Activated naive CD8-positive, alpha-beta T cell treated with anti-CD3 and anti-CD28 coated beads, Interleukin-2, amount 10 ng/mL, durations not matched to agents 7 days and 5 days (primary cell): ENCODE measurements at places on chromosomes 12 and 14. TPM values are rescaled to one million over a fixed set of nuclear protein-coding genes. Genes with fewer than 3 reads are reported as not detected.

DNA sequence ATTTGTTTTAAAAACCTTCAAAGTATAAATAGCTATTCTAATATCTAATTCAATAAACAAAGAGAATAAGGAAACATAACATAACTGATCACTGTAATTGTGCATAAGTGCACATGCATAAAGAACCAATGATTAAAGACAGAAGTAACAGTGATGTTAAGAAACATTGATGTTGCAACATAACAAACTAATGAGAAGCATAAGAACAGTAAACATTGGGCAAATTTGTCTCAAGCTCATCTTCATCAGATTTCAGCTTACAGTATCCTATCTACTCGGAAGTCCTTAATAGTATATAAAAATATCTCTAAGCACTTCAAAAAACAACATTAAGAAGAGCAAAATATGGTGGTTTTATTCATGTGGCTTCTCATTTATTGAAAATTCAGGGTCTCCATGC is 97.6 kb downstream of the GARIN6 start:
- no peak for DNase-seq
- no peak overlapping the region for H3K4me3 ChIP-seq
- no peak overlapping the region for H3K27ac ChIP-seq
- no peaks in the 10 kb centered on the region for H3K27me3 ChIP-seq

TCL1B gene
- total RNA-seq = not detected

ISCU gene
- 89.6 TPM for total RNA-seq

CPSF6 gene
- 107 TPM for total RNA-seq

DNA sequence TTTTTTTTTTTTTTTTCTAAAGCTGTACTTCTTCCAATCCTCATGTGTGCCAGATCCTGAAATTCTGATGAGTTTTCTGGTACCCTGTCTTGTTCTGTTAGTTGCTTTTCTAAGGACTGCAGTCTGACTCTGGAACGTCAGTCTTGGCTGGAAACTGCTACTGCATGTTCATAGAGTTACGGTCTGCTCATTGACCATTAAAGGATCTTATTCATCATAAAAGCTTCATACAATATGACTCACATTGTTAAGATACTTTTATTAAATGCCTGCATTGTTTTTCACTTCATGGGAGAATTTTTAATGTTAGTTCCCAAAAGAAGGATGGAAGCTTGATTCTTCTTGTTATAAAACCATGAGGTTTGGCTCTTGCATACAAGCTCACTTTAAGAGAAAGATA is 233.6 kb downstream of the SYT10 start:
- H3K27ac ChIP-seq = no peak overlapping the region
- DNase-seq = no peak
- H3K27me3 ChIP-seq = no peaks in the 10 kb centered on the region
- no peaks in the 10 kb centered on the region for H3K4me1 ChIP-seq

MSRB3 gene
- not detected for total RNA-seq

DNA sequence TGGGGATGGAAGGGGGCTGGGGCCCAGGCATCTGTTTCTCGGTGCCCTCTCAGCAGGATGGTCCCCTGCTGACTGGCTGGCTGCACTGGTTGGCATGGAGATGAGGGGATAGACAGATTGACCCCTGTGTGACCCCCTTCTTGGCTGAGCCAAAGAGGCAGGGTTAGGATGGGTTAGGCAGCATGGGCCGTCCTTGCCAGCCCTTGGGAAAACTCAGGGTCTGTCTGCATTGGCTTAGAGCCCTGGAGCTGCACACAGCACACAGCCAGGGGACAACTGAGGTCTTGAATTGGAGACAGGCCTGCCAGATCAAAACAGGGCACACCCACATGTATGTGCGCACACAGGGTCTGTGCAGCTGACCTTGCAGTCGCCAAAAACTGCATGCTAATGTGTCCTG is 11.2 kb upstream of the LRP1-AS start:
- no peak for DNase-seq
- H3K27me3 ChIP-seq = peaks cover 5% of the 10 kb centered on the region
- H3K36me3 ChIP-seq = no peaks in the 10 kb centered on the region
- H3K4me3 ChIP-seq = no peak overlapping the region
- H3K27ac ChIP-seq = no peak overlapping the region

DNA sequence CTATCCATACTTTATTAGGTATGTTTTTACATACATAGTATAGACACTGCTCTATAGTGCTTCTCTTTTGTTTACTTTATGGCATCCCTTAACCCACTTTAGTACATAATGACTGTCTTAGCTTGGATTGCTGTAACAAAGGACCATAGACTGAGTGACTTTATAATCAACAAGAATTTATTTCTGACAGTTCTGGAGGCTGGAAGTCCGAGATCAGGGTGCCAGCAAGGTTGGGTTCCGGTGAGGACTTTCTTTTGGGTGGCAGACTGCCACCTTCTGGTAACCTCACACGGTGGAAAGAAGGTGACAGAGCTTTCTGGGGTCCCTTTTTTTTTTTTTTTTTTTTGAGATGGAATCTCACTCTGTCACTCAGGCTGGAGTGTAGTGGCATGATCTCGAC is 48.6 kb upstream of the PPM1H start:
- no peak for DNase-seq
- no peak overlapping the region for H3K4me3 ChIP-seq
- no peak overlapping the region for H3K27ac ChIP-seq
- H3K27me3 ChIP-seq = peaks cover 4% of the 10 kb centered on the region
- no peaks in the 10 kb centered on the region for H3K36me3 ChIP-seq

CISTR gene
- total RNA-seq = not detected

KLHL33 gene
- total RNA-seq = 3.4 TPM

DNA sequence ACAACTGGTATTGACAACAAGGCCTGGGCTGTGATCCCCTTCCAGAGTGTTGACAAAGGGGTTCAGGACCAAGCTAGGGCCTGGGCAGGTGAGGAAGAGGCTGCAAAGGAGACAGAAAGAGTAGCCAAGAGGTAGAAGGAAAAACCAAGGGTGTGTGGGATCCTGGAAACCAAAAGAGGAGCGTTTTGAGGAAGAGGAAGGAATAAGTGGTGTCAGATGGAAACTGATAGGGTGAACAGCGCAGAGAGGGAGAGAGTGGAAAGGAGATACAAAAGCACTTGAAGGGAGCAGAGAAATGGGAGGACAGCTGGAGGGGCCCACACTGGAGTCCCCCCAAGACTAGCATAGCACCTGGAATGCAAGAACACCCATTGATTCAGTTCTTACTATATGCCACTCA is 8.3 kb upstream of the HVCN1 start:
- peak overlapping the region; percentile 27 for H3K27ac ChIP-seq
- DNase-seq = no peak
- H3K4me3 ChIP-seq = no peak overlapping the region
- peaks cover 15% of the 10 kb centered on the region for H3K4me1 ChIP-seq
- H3K27me3 ChIP-seq = no peaks in the 10 kb centered on the region
- no peaks in the 10 kb centered on the region for H3K36me3 ChIP-seq

DNA sequence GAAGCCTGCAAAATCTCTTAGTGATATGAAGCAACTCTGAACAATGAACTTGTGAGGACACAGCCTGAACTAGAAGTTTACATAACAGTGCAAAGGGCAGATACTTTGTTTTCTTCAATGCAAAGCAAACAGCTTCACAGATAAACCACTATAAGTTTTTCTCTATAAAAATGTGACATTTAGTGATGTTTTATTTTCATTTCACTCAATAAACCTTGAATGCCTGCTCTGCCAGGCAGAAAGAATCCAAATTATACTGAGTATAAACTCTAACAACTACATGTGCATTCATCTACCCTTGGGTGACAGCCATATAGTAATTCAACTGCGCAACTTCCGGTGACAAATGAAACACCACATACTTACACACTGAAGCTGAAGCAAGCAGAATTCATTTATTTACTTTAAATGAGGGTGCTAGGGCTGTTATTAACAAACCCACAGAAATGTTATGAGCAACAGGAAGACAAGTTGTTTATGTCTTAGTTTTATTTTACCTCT is 10.3 kb downstream of the DCP1B start:
- H3K4me3 ChIP-seq = no peak overlapping the region
- no peaks in the 10 kb centered on the region for H3K27me3 ChIP-seq
- peaks cover 37% of the 10 kb centered on the region for H3K36me3 ChIP-seq
- H3K4me1 ChIP-seq = peaks cover 12% of the 10 kb centered on the region

GRCh38 chr12:13288937-13289652 is 92.6 kb downstream of the EMP1 start:
- no peaks in the 10 kb centered on the region for H3K4me1 ChIP-seq
- H3K36me3 ChIP-seq = no peaks in the 10 kb centered on the region
- H3K27ac ChIP-seq = no peak overlapping the region
- peaks cover 5% of the 10 kb centered on the region for H3K27me3 ChIP-seq

DNA sequence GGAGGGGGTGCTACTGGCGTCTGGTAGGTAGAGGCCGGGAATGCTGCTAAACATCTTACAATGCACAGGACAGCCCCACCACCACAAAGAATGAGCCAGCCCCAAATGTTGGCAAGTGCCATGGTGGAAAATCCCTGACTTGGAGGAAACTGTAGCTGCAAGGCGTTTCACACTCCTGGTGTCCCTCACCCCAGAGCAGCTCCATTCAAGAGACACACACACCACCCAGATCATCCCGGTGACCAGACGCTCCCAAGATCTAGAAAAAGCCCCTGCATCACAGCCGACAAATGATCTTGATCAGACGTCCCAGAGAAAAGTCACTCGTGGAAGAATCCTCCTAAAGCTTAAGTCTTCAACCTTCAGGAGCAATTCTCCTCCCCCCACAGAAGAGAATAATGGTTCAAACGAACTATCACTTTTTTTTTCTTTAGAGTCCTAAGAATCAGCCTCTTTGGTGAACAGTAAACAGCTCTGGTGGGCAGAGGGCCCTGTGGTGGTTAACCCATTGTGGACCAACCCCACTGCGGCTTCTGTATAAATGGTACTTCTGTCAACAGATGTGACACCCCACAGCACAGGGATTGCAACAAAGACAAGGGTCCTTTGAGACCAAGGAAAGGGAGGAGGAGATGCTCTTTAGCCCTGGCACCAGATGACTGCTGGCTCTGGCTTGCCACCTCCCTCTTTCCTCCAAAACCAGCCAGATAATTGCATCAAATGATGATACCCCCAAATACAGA is 2.7 kb downstream of the GLTP start:
- peaks cover 26% of the 10 kb centered on the region for H3K4me1 ChIP-seq
- no peak for DNase-seq
- H3K27ac ChIP-seq = no peak overlapping the region
- H3K36me3 ChIP-seq = no peaks in the 10 kb centered on the region

PIANP gene
- total RNA-seq = 1.1 TPM

DNA sequence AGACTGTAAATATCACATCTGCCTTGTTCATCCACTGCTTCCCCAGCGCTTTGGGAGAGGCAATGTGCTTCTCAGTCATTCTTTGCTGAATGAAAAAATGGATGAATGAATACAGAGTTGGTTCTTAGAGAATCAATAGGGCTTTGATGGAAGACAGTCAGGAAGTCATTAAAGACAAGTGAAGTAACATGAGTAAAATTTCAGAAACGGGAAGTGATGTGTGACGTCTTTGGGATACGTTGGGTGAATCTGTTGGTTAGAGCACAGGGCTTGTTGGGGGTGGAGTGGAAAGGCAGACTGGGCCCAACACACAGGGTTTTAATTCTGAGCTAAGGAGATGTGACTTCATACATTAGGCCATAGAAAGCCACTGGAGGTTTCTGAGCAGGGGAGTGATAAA is 39.0 kb upstream of the NRXN3 start:
- no peak overlapping the region for H3K4me3 ChIP-seq
- DNase-seq = no peak
- no peak overlapping the region for H3K27ac ChIP-seq
- no peaks in the 10 kb centered on the region for H3K36me3 ChIP-seq
- H3K27me3 ChIP-seq = peaks cover 2% of the 10 kb centered on the region

CELA1 gene
- total RNA-seq = not detected

CAPZA3 gene
- not detected for total RNA-seq

DNA sequence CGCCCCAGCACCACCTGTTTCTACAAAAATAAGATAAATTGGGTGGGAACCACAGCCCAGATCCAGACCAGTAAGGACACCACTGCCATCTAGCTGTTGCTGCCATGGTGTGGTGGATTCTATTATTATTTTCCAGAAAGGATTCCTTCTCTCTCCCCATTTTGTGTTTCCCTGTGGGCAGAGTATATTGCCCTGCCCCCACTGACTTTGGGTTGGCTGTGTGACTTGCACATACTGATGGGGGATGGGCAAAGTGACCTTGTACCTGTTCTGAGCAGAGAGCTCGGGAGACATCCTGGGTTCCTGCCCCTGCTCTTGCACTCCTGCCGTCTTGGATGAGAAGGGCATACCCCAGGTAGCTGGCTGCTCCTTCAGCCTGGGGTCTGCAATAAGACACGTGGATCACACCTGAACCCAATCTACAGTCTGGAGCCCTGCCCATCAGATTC is 24.3 kb downstream of the MOAP1 start:
- no peaks in the 10 kb centered on the region for H3K36me3 ChIP-seq
- no peaks in the 10 kb centered on the region for H3K4me1 ChIP-seq
- no peak for DNase-seq
- H3K4me3 ChIP-seq = no peak overlapping the region

XRCC3 gene
- total RNA-seq = 35.5 TPM

DNA sequence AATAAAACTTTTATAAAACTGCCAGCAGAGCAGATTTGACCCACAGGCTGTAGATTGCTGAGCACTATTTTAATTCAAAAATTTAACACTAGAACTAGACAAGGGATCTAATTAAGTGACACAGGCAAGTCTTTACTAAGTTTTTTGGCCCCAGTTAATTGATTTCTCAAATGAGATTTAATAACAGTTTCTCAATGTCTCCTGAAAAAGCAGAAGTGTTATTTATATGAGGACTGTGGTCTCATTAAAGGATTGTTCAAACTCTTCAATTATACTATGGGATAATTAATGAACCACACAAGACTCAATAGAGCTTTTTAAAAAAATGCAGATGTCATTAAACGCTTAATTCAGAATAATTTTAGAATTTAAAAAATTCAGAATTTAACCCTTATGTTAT is 1.9 kb downstream of the HEATR5A start:
- DNase-seq = no peak
- H3K36me3 ChIP-seq = peaks cover 2% of the 10 kb centered on the region
- H3K4me1 ChIP-seq = peaks cover 18% of the 10 kb centered on the region
- no peak overlapping the region for H3K27ac ChIP-seq

DNA sequence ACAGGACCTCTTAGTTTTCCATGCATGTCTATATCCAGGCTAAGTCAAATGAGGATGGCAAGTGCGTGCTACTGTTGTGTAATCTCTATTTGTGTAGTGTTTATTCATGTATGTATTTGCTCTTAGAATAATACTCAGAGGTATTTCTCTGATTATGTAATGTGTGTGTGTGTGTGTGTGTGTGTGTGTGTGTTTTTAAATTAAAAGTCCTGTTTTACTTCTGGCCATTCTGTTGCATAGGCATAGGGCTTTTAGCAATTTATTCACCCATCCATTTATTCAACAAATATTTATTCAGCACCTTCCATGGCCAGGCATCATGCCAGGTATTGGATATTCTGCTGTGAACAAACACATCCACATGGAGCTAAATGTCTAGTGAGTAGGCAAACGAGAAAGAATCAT is 63.5 kb downstream of the PELI2 start:
- no peak for DNase-seq
- no peaks in the 10 kb centered on the region for H3K27me3 ChIP-seq
- H3K36me3 ChIP-seq = peaks cover 3% of the 10 kb centered on the region
- no peak overlapping the region for H3K4me3 ChIP-seq

AKAP5 gene
- total RNA-seq = 1.7 TPM

- H3K4me3 ChIP-seq = no peak overlapping the region
- H3K27me3 ChIP-seq = no peaks in the 10 kb centered on the region
- H3K36me3 ChIP-seq = peaks cover 10% of the 10 kb centered on the region
- H3K4me1 ChIP-seq = peaks cover 8% of the 10 kb centered on the region
- H3K27ac ChIP-seq = no peak overlapping the region
Observed at GRCh38 chr12:116027551-116027821, 250.0 kb downstream of the MED13L start.

ARHGAP5 gene
- total RNA-seq = 49.4 TPM

MMP19 gene
- total RNA-seq = 0.89 TPM
